ENCODE measurements at places on chromosomes 5 and 9.

GRCh38 chr9:77647267-77648233, 572 bp downstream of the GNA14 start:
- peak overlapping the region; percentile 43 for H3K4me3 ChIP-seq
- DNase-seq, result no peak
- H3K4me1 ChIP-seq, result peaks cover 5% of the 10 kb centered on the region
- peaks cover 21% of the 10 kb centered on the region for H3K27me3 ChIP-seq

GRCh38 chr5:34736445-34737115, 80.5 kb downstream of the RAI14 start:
- no peak overlapping the region for H3K27ac ChIP-seq
- H3K4me1 ChIP-seq, result no peaks in the 10 kb centered on the region
- no peaks in the 10 kb centered on the region for H3K27me3 ChIP-seq
- no peaks in the 10 kb centered on the region for H3K36me3 ChIP-seq

GRCh38 chr9:77806741-77807140, 158.6 kb upstream of the GNA14 start:
- H3K4me1 ChIP-seq, result peaks cover 17% of the 10 kb centered on the region
- no peaks in the 10 kb centered on the region for H3K36me3 ChIP-seq
- H3K4me3 ChIP-seq, result no peak overlapping the region
- no peak for DNase-seq

DNA sequence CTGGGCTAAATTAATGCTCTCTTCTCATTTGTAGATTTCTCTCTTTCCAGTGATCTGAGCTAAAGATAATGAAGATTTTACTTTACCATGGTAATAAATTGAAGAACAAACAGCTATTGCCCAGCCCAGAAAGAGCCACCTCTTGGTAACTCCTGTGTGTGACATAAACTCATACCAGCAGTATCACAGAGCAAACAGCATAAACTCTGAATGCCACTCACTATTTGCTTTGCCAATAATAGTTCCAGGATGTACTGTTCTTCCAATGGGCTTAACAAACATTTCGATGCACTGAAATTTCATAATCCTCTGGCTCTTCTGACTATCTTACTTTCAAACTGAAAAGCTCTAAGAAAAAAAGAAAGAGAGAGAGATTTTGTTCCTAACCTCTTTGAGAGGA, 69.8 kb upstream of the RASEF start:
- no peaks in the 10 kb centered on the region for H3K36me3 ChIP-seq
- no peaks in the 10 kb centered on the region for H3K4me1 ChIP-seq
- no peaks in the 10 kb centered on the region for H3K27me3 ChIP-seq
- H3K27ac ChIP-seq, result no peak overlapping the region

- no peak overlapping the region for H3K4me3 ChIP-seq
- H3K4me1 ChIP-seq, result peaks cover 3% of the 10 kb centered on the region
- H3K27me3 ChIP-seq, result no peaks in the 10 kb centered on the region
- no peak overlapping the region for H3K27ac ChIP-seq
- DNase-seq, result no peak
- H3K36me3 ChIP-seq, result no peaks in the 10 kb centered on the region
These were observed 31.3 kb downstream of the SPRY4 start for GRCh38 chr5:142293486-142293885.

- DNase-seq, result no peak
- no peaks in the 10 kb centered on the region for H3K27me3 ChIP-seq
- no peak overlapping the region for H3K27ac ChIP-seq
- no peaks in the 10 kb centered on the region for H3K4me1 ChIP-seq
- no peaks in the 10 kb centered on the region for H3K36me3 ChIP-seq
These were observed 66.9 kb upstream of the SLIT3 start for GRCh38 chr5:169367861-169368260.

DNA sequence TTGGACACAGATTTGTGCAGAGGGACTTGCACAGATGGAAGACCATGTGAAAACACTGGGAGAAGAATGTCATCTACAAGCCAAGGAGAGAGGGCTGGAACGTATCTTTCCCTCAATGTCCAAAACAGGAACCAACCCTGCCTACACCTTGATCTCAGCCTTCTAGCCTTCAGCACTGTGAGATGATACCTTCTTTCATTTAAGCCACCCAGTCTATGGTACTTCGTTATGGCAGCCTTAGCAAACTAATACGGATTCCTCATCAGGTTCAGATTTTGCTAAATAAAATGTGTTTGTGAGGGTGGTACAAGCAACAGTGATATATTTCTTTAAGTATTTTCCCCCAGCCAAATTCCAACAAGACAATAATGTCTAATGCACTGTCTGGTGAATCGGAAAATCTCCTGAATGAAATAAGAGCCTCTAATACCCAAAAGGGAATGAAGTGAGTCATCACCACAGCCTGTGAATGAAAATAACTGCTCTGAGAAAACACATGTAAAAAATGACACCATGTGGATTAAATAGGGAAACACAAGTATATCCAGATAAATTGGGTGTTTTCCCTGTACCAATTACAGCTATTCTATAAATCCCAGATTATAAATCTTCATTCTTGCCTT, 182.8 kb upstream of the TARS1 start:
- H3K4me3 ChIP-seq, result no peak overlapping the region
- H3K36me3 ChIP-seq, result no peaks in the 10 kb centered on the region
- DNase-seq, result no peak
- H3K27me3 ChIP-seq, result no peaks in the 10 kb centered on the region

- peak; percentile 18 for DNase-seq
- peak overlapping the region; percentile 81 for H3K4me3 ChIP-seq
- H3K36me3 ChIP-seq, result no peaks in the 10 kb centered on the region
- no peaks in the 10 kb centered on the region for H3K27me3 ChIP-seq
These were observed 5.6 kb upstream of the PURA start for GRCh38 chr5:140108093-140109017.

DNA sequence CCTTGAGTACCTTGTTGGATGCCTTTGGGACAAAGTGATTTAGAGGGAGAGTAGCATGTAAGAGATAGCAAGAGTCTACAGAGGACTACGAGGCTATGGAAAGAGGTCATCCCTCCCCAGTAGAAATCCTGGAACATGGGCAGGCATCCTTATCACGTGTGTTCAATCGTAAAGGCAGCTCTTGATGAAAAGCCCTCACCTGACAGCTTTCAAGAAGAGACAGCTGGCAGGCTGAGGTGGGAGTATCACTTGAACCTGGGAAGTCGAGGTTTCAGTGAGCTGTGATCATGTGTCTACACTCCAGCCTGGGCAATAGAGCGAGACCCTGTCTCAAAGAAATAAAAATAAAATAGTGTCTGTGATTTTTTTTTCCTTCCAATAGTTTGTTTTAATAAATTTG, 112.6 kb downstream of the PCSK5 start:
- no peaks in the 10 kb centered on the region for H3K4me1 ChIP-seq
- H3K4me3 ChIP-seq, result no peak overlapping the region
- H3K36me3 ChIP-seq, result no peaks in the 10 kb centered on the region
- DNase-seq, result no peak
- H3K27me3 ChIP-seq, result no peaks in the 10 kb centered on the region

DNA sequence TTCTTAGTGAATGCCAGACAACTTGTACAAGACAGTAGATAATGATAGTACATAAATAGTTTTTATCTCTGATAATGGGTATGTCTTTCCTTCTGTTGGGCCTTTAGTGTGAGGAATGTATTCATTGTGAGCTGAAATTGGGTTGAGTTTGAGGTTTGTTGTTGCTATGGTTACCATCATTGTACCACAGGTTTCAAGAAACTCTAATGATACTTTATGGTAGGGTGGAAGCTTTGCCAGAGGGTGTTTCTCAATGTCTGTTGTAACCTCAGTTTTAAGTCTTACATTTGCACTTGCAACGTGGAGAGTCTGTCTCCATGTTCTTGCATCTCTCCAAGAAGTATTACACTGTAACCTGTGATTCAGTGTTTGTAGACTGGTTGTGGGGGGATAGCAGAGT, 1550.1 kb downstream of the MAT2B start:
- no peak for DNase-seq
- no peak overlapping the region for H3K4me3 ChIP-seq
- H3K36me3 ChIP-seq, result no peaks in the 10 kb centered on the region
- H3K27me3 ChIP-seq, result no peaks in the 10 kb centered on the region
- no peak overlapping the region for H3K27ac ChIP-seq
- H3K4me1 ChIP-seq, result no peaks in the 10 kb centered on the region

DNA sequence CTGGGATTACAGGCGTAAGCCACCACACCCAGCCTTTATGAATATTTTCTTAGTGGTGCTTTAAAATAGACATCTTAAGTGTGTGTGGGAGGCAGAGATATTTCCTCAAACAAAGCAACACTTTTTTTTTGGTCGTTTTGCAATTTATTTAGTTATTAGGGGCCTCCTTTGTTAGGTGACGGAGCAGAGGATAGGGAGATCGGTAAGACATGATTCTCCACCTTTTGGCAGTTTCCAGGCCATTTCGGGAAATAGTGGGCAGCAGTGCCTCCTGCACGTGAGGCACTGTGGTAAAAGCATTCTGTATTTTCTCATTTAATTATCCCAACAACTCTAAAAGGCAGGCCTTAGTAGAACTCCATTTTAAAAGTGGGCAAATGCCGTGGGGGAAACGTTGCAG, 1.9 kb downstream of the OCLN start:
- H3K4me3 ChIP-seq, result no peak overlapping the region
- no peak overlapping the region for H3K27ac ChIP-seq
- H3K36me3 ChIP-seq, result no peaks in the 10 kb centered on the region
- H3K27me3 ChIP-seq, result peaks cover 37% of the 10 kb centered on the region

GRCh38 chr9:90103771-90104170, 499.0 kb downstream of the GADD45G start:
- no peaks in the 10 kb centered on the region for H3K27me3 ChIP-seq
- DNase-seq, result no peak
- H3K4me3 ChIP-seq, result no peak overlapping the region
- no peaks in the 10 kb centered on the region for H3K36me3 ChIP-seq
- H3K27ac ChIP-seq, result no peak overlapping the region

GRCh38 chr5:51810592-51810991, 427.3 kb downstream of the ISL1 start:
- no peak overlapping the region for H3K27ac ChIP-seq
- no peaks in the 10 kb centered on the region for H3K27me3 ChIP-seq
- no peak overlapping the region for H3K4me3 ChIP-seq
- no peak for DNase-seq
- H3K4me1 ChIP-seq, result no peaks in the 10 kb centered on the region
- no peaks in the 10 kb centered on the region for H3K36me3 ChIP-seq

DNA sequence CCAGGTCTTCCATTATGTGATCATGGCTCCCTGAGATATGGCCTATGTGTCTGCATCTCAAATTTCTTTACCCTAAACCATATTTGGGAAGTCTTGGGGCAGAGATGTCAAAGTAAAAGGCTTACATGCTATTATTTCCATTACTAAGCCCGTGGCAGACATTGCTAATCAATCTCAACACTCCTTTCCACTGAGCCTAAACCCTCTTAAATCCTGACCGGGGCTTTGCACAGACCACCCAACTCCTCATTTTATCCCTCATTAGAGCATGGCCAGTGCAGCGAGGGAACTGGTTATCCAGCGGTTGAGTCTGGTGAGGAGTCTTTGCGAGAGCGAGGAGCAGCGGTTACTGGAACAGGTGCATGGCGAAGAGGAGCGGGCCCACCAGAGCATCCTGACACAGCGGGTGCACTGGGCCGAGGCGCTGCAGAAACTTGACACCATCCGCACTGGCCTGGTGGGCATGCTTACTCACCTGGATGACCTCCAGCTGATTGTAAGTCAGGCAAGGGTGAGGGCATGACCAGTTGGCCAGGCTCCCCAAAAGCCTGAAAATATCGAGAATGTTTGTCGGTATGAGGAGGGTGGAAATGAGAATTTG, 11.0 kb downstream of the BSPRY start:
- H3K36me3 ChIP-seq, result no peaks in the 10 kb centered on the region
- H3K27ac ChIP-seq, result no peak overlapping the region
- H3K4me3 ChIP-seq, result no peak overlapping the region
- DNase-seq, result no peak

DNA sequence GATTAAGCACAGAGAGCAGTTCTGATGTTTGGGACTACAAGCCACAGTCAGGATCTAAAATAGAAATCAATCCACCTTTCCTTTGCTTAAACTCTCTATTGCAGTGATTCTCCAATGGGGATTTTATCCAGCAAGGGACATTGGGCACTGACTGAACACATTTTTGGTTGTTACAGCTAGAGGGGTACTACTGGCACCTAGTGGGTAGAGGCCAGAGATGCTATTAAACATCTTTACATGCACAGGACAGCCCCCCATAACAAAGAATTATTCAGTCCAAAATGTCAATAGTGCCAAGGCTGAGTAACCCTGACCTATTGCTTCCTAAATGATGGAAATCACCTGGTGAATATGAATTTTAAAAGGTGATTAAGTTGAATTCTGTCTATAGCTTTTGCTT, 12.0 kb downstream of the ZNF622 start:
- H3K36me3 ChIP-seq, result peaks cover 2% of the 10 kb centered on the region
- DNase-seq, result no peak
- H3K4me1 ChIP-seq, result peaks cover 41% of the 10 kb centered on the region
- no peak overlapping the region for H3K27ac ChIP-seq
- H3K4me3 ChIP-seq, result no peak overlapping the region

- no peak overlapping the region for H3K27ac ChIP-seq
- H3K27me3 ChIP-seq, result no peaks in the 10 kb centered on the region
- no peak for DNase-seq
- peaks cover 5% of the 10 kb centered on the region for H3K4me1 ChIP-seq
- no peaks in the 10 kb centered on the region for H3K36me3 ChIP-seq
These were observed 79.8 kb downstream of the TNC start for GRCh38 chr9:115038178-115038577.

DNA sequence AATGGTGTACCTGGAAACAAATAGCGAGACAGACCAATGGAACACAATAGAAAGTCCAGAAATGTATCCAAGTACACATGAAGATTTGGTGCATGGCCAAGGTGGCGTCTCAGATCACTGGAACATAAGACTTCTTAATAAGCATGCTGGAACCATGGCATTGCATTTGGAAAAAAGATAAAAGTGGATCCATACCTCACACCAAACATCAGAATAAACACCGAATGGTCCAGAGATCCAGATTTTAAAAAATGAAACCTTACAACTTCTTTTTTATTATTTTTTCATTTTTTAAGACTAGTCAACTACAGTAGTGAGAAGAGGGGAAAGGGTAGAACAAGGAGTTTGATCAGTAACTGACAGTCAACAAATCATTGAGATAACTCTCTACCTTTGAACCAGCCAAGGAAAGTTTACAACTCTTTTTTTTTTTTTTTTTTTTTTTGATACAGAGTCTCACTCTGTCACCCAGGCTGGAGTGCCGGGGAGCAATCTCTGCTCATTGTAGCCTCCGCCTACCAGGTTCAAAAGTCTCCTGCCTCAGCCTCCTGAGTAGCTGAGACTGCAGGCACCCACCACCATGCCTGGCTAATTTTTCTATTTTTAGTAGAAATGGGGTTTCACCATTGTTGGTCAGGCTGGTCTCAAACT, 8.8 kb upstream of the DUSP1 start:
- DNase-seq, result peak; percentile 45
- H3K4me1 ChIP-seq, result peaks cover 22% of the 10 kb centered on the region
- H3K27me3 ChIP-seq, result no peaks in the 10 kb centered on the region

DNA sequence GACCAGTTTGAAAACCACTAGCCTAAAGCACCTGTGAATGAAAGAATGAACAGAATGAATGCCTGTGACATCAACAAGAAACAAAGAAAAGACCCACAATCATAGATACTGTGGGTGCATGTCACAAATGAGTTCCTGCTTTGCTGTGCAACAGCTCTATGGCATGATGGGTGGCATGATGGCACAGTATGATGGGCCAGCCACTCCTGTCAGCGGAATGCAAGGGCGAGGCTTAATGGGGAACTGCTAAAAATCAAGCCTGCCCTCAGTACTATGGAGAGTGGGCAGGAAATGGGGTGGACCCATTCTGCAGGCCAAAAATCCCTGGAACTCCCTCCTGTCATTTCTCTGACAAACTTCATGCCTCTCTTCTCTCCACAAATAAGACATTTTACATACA, 89.0 kb downstream of the DCP2 start:
- H3K4me1 ChIP-seq, result no peaks in the 10 kb centered on the region
- no peak overlapping the region for H3K4me3 ChIP-seq
- H3K36me3 ChIP-seq, result peaks cover 6% of the 10 kb centered on the region
- no peak overlapping the region for H3K27ac ChIP-seq
- DNase-seq, result no peak

GRCh38 chr9:36441966-36442365, 41.9 kb upstream of the RNF38 start:
- H3K4me1 ChIP-seq, result peaks cover 10% of the 10 kb centered on the region
- no peaks in the 10 kb centered on the region for H3K36me3 ChIP-seq
